CD4-positive, alpha-beta T cell treated with Interleukin-17A for 1 hour (primary cell): ENCODE measurements at places on chromosomes 6 and 20.

- DNase-seq, result peak; percentile 77
These were observed 158.4 kb downstream of the OR2B2 start for GRCh38 chr6:27753668-27754407.

DNA sequence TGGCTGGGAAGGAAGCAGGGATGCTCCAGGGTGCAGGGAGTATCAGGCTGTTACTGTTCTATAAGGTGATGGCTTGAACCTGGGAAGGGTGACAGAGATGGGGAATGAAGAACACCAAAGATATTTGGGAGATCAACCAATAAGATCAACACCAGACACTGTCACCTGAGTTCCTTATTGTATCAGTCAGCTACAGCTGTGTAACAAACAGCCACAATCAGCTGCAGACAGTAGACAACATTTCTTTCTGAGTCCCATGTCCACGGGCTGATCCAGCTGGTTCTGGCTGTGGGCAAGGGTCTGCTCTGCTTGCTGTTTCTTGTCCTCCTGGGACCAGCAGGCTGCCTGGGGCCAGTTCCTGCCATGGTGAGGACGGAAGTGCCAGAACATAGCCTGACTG is 31.3 kb upstream of the SLCO4A1 start:
- no peak for DNase-seq

DNA sequence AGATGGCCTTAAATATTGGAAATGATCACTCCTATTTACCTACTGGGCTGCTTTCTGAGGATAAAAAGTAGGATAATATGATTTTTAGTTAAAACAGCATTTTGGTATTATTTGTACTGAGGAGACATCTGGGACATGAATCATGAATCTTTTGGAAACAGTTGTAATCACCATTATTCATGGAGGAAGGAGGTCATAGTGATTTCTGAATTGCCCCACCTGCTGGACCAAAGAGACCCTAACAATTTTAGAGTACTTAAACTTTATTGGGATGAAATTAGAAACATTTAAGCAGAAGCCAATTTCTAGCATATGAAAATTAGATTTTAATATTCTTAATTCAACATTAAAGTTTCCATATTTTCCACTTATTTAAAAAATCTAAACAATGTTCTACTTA is 108.4 kb upstream of the SIM1 start:
- DNase-seq, result no peak

DNA sequence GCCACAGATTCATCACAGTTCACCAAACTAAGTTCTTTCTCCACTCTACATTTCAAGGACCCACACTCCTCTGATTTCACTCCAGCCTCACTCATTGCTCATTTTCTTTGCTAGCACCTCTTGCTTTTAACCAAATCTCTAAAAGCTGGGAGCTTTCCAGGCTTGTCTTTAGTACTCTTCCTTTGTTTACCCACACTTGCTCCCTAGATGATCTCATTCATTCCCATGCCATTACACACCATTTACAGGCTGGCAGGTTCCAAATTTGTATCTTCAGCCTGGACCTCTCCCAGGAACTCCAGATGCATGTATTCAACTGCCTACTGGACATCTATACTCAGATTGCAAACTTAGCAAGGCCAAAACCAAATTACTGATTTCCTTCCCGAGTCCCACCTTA is 5.3 kb upstream of the GUCA1B start:
- DNase-seq, result no peak

DNA sequence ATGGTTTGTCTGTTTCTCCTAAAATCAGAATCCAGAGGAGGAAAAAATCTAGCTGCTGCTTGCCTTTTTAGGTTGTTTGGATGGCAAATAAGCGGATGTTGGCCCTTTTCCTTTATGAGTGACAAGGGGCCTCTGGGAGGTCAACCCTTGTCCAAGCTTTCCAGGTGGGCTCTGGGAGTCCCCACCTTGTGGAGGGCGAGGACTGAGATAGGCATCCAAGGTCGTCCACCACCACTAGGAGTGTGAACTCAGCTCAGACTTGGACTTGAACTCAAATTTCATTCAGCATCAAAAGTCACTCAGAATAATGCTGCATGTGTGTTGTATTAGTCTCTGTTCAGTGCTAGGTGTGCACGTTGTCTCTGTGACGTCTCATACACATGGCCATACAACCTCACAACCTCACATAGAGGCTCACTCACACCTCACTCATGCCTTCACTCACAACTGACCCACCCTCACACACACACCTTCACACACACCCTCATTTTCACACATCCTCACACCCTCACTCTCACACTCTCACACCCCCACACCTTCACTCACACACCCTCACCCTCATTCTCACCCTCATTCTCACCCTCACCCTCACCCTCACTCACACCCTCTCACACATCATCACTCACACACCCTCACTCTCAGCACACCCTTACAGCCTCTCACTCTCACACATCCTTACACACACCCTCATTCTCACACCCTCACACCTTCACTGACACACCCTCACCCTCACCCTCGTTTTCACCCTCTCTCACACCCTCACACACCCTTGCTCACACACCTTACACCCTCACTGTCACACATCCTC is 18.0 kb downstream of the DYNLT1 start:
- DNase-seq, result no peak

DNA sequence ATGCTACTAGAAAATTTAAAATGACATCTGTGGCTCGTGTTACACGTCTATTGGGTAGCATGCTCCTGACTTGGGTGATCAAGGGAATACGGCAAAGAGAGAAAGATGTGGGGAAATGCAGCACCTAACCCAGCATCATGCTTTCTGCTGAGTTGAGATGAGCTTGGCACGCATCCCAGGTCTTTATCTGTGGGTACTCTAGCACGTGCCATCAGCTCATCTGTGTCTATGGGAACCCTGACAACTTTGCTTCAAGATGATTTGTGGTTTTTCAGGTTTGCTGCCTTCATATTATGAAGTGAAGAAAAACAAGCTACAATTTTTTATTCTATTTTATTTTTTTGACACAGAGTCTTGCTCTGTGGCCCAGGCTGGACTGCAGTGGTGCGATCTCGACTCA is 21.0 kb downstream of the RNASET2 start:
- no peak for DNase-seq

GRCh38 chr20:16810216-16810615 is 62.1 kb downstream of the OTOR start:
- DNase-seq, result no peak

GRCh38 chr6:123869334-123869733 is 65.7 kb downstream of the NKAIN2 start:
- no peak for DNase-seq

GRCh38 chr6:111845441-111845871 is 27.8 kb downstream of the FYN start:
- DNase-seq, result no peak

DNA sequence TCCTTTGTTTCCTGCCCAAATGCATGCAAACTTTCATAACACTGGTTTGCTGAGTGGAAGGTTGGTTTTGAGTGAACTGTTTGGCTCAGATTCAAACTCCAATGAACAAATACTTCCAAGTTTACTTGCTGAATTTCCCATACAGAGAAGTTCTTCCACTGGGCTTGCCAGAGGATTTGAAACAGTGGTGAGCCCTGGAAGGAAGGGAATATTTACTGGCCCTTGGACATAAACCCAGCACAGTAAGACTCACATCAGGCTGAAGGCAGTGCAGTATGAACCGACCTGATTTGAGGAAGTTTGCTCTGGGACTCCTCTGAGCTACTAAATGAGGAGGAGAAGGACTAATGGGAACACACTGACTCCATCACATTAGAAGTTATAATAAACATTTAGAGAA is 3.8 kb downstream of the TRAF3IP2 start:
- DNase-seq, result no peak

GRCh38 chr20:46872328-46873211 is 22.1 kb upstream of the EYA2 start:
- no peak for DNase-seq

- DNase-seq, result no peak
These were observed 91.7 kb upstream of the PDE7B start for GRCh38 chr6:135759831-135760230.

DNA sequence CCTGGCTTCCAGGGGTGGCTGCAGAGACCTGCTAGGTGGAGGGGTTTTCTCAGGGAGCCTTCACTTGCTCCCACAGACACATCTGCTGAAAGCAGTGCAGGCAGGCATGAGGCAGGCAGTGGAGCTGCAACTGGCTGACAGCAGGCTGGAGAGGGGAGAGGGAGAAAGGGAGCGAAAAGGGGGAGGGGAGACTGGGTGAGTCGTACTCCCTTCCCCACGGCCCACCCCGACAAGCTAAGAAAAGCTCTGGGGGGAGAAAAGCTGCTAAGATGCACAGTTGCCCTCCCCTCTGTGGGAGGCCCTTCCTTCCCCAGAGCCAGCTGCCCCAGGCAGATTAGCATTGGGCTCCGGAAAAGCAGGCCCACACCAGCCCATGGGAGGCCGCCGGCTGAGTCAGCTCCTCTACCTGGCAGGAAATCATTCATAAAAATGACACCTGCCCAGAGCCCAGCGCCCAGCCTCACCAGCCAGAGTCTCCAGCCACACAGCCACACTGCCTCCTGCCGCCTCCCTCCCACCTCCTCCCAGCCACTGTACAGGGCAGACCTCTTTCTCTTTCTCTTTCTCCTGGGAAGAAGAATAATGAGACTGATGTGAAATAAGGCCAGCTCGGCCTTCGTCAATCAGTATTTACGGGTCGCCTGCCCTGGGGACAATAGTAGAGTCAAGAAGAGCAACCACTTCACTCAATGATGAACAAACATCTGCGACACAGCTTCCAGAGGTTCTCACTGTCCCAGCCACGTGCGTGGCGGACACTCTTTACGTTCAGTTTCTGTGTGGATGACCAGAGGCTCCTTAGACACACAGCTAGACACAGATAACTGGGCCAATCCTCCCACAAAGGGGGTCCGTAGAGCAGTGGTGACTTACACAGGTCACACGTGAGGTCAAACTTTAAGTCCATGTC is 7.7 kb upstream of the C20orf203 start:
- no peak for DNase-seq

GRCh38 chr20:10603378-10603777 is 70.4 kb downstream of the JAG1 start:
- DNase-seq, result no peak

DNA sequence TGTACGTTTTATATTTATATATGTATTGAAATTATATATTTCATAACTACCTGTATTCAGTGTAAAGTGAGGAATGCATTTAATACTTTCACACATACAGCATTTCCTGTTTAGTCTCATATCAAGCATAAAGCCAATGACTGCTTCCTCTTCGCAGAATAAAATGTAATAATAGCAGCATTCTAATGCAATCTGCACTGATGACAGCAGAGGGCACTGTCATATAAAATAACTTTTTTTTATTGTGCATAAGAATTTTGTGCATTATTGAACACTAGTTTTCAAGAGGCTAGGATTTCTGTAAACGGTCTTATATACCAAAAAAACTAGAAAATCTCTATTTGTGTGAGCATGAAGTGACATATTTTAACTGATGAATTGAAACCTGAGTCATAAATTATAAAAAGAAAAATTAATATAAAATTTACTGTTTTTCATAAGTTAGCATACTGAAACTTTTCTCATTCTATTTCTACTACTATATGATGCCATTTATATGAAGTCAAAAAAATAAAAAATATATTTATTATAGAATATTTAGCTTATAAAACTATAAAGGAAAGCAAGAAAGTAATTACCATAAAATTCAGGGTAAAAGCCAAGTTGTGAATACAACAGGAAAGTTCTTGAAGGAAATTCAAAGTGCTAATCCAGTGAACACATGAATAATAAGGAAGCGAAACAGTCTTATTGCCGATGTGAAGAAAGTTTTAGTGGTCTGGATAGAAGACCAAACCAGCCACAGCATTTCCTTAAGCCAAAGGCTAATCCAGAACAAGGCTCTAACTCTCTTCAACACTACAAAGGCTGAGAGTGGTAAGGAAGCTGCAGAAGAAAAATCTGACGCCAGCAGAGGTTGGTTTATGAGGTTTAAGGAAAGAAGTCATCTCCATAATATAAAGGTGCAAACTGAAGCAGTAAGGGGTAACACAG is 36.3 kb downstream of the RNF146 start:
- DNase-seq, result peak; percentile 76

DNA sequence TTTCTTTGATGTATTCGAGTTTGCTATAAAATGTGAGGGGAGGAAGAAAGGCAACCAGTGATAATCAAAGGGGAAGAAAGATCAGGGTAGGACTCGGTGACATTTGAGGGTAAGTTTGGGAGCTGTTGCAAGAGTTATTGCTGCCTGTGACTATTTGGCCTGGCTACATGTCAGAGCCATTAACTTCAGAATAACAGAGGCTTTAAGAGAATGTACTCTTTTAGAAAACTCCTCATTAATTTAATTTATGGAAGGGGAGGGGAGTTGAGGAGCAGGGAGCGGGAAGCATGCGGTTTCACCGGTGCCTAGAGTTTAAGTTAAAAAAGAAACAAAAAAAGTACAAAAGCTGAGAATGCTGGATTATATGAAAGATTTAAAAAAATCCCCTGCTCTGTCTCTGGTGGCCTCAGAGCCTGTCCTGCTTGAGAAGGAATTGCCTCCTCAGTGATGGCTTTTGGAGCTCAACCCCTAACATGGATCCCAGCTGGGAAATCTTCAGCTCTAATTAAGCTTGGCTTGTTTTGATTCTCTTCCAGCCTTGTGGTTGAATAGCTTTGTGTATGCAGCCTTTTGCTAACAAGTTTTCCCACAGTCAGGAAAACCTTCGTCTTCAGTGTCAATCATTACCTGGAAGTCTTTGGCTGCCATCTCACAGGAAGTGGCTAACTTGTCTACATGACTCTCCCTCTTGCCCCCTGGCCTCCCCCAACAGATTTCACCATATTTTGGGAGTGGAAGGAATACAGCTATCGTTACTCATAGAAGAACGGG is 238.2 kb downstream of the SOX4 start:
- no peak for DNase-seq

- DNase-seq, result no peak
These were observed 94.2 kb downstream of the CDS2 start for GRCh38 chr20:5221061-5221430.

DNA sequence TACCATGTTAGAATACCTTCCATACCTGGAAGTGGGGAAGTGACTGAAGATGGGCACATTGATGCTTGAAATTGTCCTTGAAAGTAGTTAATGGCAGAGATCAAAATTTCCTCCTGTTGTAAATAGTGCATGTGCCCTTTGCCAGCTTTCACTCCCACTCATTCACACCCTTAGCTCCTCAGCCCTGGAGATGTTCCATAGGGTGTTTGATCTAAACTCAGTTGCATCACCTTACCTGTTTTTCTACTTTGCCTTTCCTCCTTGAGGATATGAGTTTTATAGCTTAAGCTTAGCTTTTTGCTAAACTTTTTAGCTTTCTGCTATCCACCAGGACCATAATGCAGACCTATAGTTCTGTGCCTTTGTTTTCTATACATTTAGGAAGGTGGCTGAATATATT is 69.0 kb downstream of the CEP57L1 start:
- DNase-seq, result no peak

- peak; percentile 42 for DNase-seq
These were observed 25.1 kb downstream of the FKBP5 start for GRCh38 chr6:35663447-35664235.
